ENCODE measurements at places on chromosomes 13 and 19.

DNA sequence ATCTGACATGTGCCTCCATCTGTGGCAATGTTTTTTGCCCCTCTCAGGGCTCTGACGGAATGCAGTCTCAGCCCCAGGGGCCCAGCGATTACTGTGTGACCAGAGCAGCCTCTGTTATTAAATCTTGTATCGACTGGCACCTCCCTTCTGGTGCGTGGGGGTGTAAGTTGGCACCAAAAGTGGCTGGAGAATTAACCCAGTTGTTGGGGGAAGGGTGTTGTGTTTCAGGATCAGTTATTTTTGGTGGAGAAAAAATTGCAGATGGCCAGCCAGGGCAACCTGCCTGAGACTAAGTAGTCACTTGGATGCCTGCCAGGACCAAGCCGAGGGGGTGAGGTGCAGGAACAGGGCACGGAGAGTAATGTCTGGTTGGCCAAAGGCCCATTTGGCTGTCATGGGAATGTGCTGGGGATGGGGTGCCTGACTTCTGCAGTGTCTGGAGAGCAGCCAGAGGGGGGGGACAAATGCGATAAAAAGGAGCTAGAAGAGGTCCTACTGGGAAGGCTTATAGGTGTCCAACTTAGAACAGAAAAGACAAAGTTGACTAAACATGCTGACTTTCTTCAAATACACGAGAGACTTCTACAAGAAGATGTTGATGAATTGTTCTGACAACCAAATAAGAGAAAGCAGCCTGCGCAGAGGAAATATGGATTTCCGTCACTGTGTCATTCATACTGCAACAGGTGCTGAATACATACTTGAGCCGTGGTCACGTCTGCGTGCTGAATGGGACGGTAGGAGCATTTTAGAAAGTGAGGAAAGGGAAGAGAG is 69.8 kb downstream of the SIAH3 start:
- no peak for DNase-seq

DNA sequence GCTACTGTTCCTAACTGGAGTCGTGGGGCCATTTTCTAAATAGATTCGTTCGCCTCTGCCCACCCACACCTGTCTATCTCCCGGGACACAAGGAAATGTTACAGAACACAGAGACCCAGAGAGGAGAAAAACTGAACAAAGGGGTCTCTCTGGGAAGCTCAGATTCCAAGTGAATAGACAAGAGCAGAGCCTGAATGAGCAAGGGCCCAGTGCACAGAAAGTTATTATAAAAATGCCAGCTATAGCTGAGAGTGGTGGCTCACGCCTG is 27.2 kb upstream of the FEM1A start:
- DNase-seq: no peak

DNA sequence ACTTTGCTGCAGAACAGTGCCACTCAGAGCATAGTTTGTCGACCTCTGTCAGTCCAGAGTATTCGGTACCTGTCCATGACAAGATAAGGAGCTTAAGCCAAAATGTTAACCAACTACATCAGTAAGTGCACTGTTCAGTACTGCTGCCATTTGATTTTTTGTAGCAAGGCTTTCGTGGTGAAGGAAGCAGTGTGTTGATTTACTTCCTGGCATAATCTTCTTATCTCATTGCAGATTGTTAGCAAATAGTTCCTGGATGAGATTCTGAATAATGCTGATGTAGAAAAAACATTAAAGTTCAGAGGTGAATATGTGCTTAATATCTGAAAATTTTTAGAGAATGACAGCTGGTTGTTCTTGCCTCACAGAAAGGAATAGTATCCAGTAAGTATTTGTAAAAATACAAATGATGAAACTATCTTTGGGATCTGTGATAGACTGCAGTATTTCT is 85.7 kb downstream of the LRRC63 start:
- DNase-seq: no peak

GRCh38 chr19:49153167-49153809 is 1.9 kb downstream of the HRC start:
- DNase-seq: no peak

DNA sequence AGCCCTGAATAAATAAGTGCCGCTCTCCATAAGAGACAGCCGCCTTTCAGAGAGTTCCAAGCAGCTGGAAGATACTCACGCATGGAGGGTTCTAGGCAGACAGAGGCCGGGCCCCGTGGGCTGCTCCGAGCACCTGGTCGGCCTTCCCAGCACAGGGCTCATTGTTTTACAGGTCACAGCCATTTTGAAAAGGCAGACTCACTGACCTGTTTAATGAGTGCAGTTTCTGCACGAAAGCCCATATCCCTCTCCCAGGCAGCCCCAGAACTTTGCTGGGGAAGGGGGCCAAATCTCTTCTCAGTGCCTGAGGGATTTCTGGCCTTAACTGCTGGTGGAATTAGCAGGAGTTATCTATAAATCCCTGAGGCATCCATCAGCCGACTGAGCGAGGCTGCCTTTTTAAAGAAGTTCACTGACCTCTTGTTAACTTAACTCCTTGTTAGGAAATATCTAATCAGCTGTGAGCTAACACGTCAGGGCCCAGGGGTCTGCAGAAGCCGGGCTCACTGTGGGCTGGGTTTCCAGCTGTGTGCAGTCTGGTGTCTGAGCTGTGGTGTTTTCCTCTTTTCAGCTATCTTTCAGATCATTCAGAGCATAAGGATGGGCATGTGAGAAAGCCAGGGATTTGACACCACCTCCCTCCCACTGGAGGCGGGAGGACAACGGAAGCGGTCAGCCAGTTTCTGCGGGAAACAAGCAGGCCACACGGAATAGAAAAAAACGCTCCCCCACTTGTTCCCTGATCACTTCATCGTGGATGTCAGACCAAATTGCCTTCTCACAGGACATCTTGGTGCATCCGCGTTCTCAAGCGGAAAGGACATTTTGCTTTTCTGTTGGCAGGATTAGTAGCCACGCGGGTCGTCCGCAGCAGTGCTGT is 23.3 kb downstream of the SERP2 start:
- no peak for DNase-seq

- DNase-seq: no peak
Observed at GRCh38 chr13:40706439-40706838, 40.0 kb upstream of the FOXO1 start.

DNA sequence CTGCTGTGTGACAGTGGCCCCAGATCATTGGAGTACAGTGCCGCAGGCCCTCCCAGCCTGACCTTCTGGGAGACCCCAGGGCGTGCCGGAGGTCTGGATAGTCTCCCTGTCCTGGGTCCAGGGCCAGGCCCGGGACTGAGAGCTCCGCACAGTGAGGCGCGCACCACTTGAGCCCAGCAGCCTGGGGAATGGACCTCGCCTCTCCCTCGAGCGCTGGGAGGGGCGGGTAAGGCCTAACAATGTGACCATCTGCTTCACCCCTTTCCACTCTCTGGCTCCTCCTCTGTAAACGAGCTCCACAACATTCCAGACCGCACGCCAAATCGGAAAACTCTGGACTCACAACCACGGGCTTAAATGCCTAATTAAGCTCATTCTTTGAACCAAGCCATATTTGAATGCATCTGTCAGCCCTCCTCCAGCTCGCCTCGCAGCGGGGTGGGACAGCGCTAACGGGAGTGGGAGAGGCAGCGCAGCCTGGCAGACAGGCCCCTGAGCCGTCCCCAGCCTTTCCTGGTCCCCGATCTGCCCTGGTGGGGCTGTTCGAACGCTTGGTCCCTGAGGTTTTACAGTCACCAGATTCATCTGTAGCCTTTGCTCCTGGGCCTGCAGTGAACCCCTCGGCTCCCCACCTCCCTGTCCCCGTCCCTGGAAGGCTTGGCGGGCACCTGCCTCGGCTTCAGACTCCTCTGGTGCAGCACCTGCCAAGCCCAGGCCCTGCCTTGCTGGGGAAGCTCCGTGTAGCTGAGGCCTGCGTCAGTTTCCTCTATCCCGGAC is 120.7 kb upstream of the VSTM2B start:
- DNase-seq: peak; percentile 60

DNA sequence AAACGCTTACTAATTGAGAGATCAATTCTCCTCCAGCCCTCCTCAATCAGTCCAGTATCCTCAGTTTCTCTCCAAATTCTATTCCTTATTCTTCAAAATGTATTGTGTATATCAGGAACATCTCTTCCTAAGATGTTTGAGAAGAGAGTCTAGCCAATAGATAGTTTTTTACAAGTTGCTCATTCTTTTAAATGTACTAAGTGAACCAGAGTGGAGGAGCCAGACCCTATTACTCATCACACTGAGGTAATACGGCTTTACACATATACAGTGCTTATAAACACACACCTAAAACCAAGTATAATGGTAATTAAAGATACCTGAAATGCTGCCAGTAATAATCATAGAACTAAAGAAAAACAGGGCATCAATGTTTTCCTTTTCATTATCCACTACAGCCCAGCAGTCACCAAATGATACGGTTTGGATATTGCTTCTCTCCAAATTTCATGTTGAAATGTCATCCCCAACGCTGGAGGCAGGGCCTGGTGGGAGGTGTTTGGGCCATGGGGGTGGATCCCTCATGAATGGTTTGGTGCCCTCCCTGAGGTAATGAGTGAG is 45.2 kb upstream of the HMGB1 start:
- no peak for DNase-seq

GRCh38 chr19:43699506-43700394 is 16.1 kb upstream of the IRGC start:
- DNase-seq: peak; percentile 49

DNA sequence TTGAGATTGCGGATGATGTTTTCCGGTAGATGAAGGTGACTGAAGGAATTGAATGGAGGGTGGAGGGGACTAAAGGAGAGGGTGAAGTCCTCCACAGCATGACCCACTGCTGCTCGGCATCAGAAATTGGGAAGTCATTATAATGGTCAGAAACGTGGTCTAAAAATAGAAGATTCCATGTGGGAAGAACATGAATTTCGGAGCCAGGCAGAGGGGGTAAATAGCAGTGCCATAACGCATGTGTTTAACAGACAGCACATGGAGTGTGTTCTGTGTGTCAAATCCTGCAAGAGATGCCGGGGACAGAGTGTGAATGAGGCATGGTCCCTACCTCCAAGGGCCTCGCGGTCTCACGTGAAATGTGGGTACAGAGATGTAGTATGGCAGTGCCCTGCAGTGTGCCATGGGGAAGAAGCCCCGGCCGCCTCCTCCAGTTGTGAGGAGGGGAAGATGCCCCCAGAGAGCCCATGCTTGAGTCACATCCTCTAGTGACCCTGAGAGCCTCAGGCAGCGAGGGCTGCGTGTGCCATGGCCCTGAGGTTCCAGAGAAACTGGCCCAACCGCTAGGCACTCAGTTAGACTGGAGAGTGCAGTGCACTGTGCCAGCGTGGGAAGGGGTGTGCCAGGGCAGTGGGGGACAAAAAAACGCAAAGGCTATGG is 106.1 kb downstream of the COL4A2 start:
- no peak for DNase-seq

DNA sequence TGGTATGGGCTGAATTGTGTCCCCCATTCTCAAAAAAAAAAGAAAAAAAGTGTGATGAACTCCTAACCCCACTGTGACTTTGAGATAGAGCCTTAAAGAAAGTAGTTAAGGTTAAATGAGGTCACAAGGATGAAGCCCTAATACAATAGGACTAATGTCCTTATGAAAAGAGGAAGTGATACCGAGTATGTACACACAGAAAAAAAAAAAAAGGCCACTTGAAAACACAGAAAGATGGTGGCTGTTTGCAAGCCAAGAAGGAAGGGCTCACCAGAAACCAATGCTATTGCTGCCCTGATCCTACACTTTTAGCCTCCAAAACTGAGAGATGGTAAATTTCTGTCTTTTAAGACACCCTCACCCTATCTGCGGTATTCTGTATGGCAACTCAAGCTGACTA is 955.6 kb downstream of the PCDH17 start:
- no peak for DNase-seq

GRCh38 chr19:55044771-55045716 is 7.0 kb upstream of the GP6 start:
- no peak for DNase-seq

DNA sequence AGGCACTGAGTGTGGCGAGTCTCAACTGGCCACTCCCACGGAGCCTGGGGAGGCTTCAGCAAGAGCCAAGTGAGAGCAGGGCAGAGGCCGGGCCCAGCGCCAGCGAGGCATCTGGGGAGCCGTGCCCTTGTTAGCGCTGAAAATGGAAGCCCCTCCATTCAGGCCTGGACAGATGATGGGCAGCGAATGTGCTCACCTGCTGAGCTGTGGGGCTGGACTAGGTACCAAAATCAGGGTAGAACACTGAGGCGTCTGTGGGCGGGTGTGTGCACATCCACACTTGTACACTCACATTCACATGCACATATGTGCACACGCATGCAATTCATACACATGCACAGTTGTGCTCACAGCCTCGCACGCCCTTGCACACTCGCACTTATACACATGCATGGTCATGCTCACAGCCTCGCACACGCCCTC is 20.7 kb downstream of the NAXD start:
- no peak for DNase-seq

DNA sequence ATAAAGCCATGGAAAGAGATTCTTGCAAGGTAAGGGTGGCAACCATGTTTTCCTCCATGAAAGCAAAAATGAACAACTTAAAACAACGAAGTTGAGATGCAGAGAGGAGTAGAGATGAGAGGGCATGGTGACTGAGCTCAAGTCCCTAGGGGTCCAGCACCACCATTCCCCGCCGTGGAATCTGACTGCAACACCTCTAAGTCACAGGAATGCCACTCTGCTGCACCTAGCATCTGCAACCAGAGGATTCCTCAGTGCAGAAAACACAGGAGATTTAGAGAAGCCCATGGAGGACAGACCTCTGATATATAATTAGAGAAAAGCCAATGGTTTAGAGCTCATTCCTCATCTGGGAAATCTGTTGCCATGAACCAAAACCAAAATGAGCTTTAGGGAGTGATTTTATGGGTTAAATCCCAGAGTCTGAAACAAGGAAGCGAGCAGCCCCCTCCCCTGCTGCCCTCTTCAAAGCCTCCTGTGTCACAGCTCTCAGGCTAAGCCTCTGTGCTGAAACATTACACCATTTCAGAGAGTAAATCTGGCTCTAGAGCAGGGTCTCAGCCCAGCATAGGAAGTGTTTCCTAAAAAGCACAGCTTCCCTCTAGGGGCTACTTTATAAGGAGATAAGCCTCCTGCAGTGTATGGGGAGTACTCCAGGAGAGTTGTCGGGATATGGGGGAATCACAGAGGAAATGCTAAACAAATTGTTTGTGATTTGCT is 1043.6 kb downstream of the UQCRFS1 start:
- DNase-seq: no peak

DNA sequence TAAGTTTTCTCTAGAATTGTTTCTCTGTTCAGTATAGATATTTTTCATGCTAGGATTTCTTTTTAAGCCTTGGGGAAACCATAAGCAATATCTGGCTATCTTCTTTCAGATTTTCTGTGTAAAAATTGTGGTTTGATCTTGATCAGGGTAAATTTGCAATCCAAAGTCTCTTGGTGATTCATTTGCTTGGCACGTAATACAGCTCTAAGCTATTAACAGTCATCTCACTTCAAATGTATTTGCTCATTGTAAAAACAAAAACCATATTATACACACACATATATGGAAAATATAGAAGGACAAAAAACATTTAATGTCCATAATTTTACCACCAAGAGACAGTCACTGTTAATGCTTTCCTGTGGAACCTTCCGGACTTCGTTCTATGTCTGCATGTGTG is 191.0 kb downstream of the SHISA2 start:
- DNase-seq: no peak

DNA sequence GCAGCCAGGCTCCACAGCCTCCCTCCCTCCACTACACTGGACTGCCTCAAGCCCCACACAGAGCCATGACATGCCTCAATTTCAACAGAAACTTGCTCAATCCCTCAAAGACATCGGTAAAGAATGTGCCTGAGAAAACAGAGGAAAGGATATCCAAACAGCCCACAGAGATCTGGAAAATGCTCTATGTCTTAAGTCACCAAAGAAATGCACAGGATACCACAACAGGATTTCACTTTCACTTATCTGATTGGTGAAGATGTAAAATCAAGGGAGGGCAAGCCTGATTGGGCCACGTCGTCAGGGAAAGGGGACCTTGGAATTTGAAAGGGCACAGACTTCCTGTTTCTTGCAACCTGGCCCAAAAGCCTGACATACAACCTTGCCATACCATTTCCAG is 14.2 kb downstream of the CACNA1A start:
- no peak for DNase-seq

Measured in Ammon's horn (tissue), 1 donor.